Esophagus mucosa (tissue), 1 donor: ENCODE measurements at places on chromosomes 2 and 18.

- ATAC-seq, result peak; percentile 25
These were observed 72.2 kb downstream of the CRIM1 start for GRCh38 chr2:36427790-36428243.

DNA sequence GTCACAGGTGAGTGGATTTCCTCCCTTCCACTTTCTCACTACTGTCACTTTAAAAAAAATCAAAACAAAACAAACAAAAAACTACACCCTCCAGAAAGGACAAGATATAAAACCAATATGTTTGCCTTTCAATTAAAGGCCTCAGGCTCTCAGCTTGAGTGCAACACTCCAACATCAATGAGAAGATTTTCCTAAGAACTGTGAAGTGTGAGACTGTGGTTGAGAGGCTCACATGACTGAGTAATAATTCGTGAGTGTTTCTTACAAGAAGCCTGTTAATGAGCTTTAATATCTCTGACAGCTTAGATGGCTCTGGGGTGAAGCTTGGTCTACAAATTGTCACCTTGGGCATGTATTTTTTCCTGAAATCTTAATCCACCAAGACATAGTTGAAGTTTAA, 216.1 kb downstream of the ETAA1 start:
- no peak for ATAC-seq

GRCh38 chr2:189933041-189933440, 129.5 kb downstream of the MSTN start:
- ATAC-seq, result no peak

- no peak for ATAC-seq
These were observed 394.2 kb downstream of the CDH19 start for GRCh38 chr18:66209656-66210055.

DNA sequence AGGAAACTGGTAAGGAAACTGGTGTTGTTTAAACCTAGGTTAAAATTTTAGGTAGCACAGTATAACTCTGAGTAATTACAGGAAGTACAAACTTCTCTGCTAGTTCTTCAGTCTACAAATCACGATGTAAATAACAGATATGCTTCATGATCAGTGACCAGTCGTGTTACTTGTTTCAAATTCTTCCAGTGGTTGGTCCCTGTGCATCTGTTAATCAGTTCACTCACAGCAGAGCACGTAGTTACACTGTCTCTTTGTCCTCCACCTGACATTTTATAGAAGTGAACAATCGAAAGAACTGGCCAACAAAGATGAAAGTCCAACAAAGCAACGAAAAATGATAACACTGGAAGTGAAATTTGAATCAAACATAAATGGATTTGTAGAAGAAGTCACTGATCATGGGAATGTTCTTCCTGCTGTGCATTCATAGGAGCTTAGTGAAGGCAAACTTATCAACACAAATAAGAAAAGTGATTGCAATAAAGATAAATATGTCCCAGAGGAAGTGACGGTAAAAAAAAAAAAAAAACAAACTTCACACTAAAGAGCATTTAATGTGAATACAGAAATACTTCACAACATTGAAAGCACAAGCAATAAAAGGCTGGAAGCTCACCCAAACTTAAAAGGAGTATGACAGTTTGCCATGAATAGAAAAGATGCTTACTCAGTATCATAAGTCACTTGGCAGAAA, 7.0 kb downstream of the EIF2AK2 start:
- ATAC-seq, result peak; percentile 39

DNA sequence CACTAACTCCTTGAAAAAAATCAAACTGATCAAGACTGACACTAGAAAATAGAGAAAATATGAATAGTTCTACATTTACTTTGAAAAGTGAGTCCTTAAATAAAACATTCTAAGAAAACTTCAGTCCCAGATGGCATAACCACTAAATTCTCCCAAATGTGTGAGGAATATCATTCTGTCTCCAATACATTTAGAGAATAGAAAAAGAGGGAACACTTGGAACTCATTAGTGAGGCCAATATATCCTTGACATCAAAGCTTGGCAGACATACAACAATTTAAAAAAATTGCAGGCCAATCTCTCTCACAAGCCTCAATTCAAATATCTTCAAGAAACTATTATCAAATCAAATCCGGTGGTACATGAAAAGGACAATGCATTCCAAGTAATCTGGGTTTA, 79.3 kb upstream of the TMEM247 start:
- no peak for ATAC-seq

GRCh38 chr2:26469092-26469710, 8.7 kb downstream of the OTOF start:
- ATAC-seq, result no peak
